ENCODE measurements at places on chromosomes 4 and X. TPM values are rescaled to one million over a fixed set of nuclear protein-coding genes. Genes with fewer than 3 reads are reported as not detected.

DNA sequence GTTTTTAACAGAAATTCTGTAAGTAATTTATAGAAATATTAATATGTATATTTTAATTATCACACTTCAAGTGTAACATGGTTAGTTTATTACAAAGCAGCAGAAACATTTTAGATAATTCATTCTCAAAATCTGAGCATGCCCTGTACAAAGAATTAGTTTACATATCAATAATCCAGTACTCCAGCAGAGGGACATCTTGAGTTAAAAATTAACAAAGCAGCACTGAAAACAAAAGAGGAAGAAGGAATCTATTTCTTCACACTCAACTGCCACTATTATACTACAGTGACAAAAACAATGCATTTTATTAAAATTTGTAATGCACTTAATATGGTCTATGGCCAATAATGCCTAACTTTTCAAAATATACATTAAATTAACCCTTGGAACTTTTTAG lies 179.1 kb upstream of the KLHL4 start:
- peak; percentile 28 for DNase-seq

- no peak for DNase-seq
These were observed 287.9 kb downstream of the CCSER1 start for GRCh38 chr4:90415116-90415515.

Gene SCML1
- 12.4 TPM for polyA plus RNA-seq

GRCh38 chr4:79042079-79042674 lies 102.9 kb upstream of the PAQR3 start:
- no peak for DNase-seq

DNA sequence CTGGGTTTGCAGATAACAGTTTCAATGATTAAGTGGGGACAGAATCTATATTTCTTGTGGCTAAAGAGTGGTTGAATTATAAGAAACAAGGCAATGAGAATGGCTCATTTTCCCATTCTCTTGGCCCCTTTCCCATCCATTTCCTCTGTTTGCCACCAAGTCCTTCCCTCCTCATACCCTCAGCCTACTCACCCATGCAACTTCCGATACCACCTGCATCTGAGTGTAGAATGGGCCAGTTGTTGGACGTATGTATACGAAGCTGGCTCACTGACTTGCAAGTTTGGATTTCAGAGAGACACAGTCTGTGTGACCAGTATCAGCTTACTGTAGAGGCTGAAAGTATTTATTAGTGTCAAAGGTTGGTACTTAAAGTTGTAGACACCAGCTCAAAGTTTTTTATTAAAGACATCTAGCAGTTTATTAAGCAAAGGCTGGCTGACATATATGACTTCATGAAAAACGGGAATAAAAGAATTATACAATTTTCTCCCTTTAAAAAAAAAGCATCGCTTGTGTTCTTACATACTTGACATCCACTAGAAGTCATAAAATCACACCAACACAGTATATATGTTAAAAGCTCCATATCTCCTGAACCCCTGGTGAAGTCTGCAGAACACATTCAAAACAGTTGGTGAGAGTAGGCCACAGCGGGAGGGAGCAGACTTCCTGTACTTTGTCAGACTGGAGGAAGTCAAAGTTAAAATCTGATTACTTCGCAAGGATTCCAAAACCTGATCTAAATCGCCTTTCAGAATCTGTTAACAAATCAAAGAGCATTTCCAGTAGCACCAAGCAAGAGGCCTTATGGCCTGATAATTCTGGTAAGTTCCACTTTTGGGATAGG lies 22.4 kb upstream of the STIM2 start:
- no peak for DNase-seq

Gene CYSLTR1
- polyA plus RNA-seq = 2.7 TPM

Gene FABP2
- polyA plus RNA-seq = not detected

DNA sequence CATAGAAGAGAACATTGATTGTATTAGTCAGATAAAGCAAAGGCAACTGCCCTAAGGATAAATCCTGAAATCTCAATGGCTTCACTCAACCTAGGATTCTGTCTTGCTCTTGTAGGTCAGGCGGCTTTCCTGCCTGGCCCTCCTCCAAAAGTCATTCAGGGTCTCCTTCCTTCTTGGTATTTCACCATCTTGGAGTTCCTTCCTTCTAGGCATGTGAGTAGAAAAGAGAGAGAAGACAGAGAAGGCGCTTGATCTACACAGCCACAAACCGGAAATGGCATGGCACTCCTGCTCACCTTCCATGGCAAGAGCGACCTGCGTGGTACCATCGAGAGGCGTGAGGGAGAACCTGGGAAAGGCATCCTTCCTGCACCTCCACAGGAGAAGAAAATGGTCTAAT lies 45.3 kb upstream of the HELT start:
- DNase-seq = no peak

GRCh38 chr4:176150356-176150682 lies 45.1 kb downstream of the SPATA4 start:
- peak; percentile 44 for DNase-seq

- no peak for DNase-seq
These were observed 194.9 kb upstream of the RPS6KA3 start for GRCh38 chrX:20461576-20461975.

Gene GLOD5
- 2.1 TPM for polyA plus RNA-seq

DNA sequence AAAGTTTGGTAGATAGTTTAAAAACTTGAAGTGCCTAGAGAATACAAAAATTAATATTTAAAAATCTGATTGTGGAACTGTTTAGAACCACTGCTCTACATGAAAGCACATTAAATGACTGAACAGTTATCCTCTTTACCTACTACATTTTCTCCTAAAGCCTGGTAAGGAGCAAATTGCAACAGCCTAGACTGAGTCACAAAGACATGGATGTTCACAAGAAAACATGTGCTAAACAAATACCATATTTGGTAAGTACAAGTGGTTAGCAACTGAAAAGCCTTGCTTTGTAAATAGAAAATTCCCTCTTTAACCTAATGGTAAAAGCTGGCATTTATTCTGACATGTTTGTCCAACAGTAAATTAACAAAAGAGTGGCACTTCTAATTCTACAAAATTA lies 203.1 kb downstream of the FBXO8 start:
- DNase-seq = no peak

GRCh38 chrX:67961516-67961915 lies 417.7 kb downstream of the AR start:
- no peak for DNase-seq

Gene EVC2
- 0.76 TPM for polyA plus RNA-seq

- DNase-seq = no peak
These were observed 115.4 kb upstream of the RPS6KA3 start for GRCh38 chrX:20382082-20382481.

DNA sequence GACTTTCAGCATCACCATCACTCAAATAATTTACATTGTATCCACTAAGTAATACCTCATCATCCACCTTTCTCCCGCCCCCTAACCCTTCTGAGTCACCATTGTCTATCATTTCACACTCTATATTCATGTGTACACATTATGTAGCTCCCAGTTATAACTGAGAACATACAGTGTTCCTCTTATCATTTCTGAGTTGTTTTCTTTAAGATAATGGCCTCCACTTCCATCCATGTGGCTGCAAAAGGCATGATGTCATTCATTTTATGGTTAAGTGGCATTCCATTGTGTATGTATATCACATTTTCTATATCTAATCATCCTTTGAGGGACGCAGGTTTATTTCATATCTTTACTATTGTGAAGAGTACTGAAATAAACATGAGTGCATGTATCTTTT lies 14.6 kb upstream of the NDST4 start:
- DNase-seq = no peak

DNA sequence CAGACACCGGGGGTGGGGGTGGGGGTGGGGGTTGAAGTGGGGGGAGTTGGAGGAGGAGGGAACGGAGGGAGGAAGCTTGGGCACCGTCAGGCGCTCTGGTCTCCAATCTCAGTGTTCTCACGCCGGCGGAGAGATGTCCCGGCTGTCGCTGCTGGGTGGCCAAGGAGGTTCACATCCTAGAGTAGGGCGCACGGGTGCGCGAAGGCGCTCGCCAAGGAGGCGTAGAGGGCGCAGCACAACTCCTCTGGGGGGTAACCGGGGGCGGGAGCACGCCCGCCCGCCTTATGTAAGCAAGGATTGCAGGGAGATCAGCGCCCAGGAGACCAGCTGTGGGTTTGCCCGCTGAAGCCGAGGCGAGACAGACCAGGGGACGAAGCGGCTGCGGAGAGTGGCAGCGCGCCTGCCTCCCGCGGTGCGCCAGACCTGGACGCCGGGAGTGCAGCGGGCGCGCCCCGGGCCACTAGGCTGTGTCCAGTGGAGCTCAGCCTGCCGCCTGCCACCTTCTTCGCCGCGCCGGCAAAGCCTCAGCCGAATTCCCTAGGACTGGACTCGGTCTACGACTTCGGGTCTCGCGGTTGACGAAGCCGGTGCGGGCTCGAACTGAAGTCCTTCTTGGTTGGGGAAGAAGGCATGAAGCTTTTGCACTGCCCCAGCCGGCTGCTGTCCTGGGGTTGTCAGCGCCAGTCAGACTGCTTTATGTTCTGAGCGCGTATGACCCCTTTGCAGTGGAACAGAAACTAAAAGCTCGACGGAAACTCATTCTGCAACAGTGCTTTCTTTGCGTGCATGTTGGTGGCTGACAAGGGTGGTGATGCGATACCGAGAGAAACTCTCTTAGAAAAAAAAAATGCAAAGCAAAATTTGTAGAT lies 707 bp upstream of the UNC5C start:
- peak; percentile 27 for DNase-seq

GRCh38 chr4:125070861-125071260 lies 243.9 kb upstream of the FAT4 start:
- DNase-seq = peak; percentile 16

Gene CD40LG
- polyA plus RNA-seq = not detected

Gene ARMCX2
- polyA plus RNA-seq = 5.1 TPM

DNA sequence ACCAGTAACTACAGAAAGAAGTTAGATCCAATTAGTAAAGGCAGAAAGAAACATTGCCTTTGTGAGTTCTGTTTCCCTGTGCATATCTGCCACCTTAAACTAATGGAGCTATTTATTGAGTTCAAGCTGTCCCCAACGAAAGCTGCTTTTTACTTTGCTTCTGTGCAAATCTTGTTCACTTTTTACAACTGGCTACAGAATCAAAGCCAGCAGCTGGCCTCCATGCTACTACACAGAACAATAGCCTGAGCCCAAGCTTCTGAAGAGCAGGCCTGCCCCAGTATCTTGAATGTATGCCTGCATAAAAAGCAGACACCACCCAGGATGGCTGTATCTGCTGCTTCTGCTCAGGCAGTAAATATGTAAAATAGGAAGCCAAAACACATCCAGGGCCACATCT lies 28.1 kb downstream of the ANK2 start:
- DNase-seq = no peak

DNA sequence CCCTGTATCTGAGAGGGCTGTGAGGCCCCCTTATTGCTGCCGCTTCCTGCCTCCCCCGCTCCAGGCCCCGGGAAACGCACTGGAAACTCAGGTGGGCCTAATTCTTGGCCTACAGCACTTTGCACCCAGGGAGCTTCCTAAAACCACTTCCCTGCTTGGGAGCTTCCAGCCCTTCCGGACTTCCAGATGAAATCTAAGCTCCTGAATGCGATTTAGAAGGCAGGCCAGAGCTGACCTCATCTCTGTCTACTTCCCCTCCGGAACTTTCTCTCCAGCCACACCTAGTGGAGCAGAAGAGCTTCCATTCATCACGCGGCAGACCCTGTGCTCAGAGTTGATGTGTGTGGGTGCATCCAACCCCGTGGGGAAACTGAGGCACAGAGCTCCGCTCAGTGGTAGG lies 84.2 kb downstream of the SORCS2 start:
- no peak for DNase-seq

DNA sequence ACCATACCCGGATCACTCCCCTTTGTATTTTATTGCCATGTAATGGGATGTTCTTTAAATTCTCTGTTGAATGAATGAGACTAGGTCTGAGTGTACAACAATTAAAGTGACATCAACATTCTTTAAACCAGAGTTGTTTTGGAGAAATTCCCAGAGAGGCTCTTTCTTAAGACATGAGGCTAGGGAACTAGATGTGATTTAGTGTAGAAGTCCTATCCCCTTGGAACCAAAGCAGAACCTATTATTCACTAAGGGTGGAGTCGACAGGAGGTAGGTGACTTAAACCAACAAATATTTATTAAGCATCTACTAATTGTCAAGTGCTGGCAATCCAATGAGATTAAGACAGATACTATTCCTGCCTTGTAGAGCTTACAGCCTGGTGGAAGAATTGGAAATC lies 1.7 kb downstream of the EIF1AX start:
- DNase-seq = no peak

- DNase-seq = no peak
These were observed 16.5 kb upstream of the MID1 start for GRCh38 chrX:10636851-10637250.

Gene STPG2
- 0.61 TPM for polyA plus RNA-seq

- DNase-seq = peak; percentile 45
These were observed 7.2 kb downstream of the GNRHR start for GRCh38 chr4:67746797-67747495.

DNA sequence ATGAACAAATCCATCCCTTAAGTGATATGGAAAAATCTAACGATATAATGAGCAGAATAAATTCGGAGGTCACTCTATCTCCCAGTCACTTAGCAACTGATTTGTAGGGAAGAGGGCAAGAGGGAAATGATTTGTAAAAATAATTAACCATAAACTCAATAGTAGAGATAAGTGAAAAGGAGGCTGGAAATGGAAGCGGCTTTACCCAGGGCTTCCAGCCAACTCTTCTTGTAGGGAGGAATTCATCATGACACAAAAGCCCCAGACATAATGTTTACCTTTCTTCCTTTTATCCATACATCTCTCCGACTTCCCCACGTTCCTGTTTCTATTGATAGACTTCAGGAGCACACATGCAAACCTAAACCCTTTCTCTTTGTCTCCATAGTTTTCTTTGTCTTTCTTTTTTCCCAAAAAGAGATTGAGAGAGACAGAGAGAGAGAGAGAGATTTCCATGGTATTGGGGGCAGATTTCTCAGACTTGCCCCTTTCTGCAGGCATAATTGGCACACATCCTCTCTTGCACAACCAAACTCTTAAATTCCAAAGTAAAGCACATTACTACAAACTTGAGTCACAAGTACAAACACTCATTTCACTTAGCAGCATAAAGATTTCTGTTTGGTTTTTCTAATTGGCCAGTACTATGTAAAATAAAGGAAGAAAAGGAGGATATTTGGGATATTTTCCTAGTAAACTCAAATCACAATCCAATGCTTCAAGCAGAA lies 140.9 kb downstream of the MAPK10 start:
- DNase-seq = peak; percentile 59

Gene GPR82
- not detected for polyA plus RNA-seq

Gene BANK1
- 0.31 TPM for polyA plus RNA-seq

- DNase-seq = no peak
These were observed 45.8 kb upstream of the SERTM2 start for GRCh38 chrX:111465669-111466068.

Gene REST
- 4.9 TPM for polyA plus RNA-seq

Gene SOX3
- not detected for polyA plus RNA-seq

Gene HSFX2
- 0.31 TPM for polyA plus RNA-seq

DNA sequence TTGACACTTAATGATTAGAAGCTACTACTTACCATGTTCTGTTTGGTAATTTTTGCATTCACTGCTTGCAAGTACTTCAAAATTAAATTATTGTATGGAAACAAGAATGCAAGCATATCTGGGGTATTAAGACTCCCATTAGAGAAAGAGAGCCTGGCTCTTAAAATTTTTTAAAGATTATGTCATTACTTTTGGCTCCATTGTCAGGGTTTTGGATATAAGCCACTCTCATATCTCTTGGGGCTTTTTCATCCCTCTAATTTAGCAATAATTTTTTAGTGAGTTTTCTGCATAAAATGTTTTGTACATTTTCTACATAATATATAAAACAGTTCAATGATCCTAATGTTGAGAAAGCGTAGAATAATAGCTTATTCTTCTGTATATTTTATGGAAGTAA lies 49.4 kb downstream of the SLC9A6 start:
- no peak for DNase-seq

GRCh38 chrX:101260435-101260834 lies 30.7 kb downstream of the TAF7L start:
- no peak for DNase-seq

Gene OTUD6A
- not detected for polyA plus RNA-seq

Gene CXorf49
- 3.2 TPM for polyA plus RNA-seq
